ENCODE measurements at places on chromosomes 7 and 10. TPM values are rescaled to one million over a fixed set of nuclear protein-coding genes. Genes with fewer than 3 reads are reported as not detected.
A peak's percentile ranks its signal among the peaks of the same experiment; 100 is the strongest.

BZW2 gene
- 281 TPM for total RNA-seq

CALML3 gene
- total RNA-seq = not detected

XRCC2 gene
- total RNA-seq = 3.6 TPM

NEUROD6 gene
- not detected for total RNA-seq

DNA sequence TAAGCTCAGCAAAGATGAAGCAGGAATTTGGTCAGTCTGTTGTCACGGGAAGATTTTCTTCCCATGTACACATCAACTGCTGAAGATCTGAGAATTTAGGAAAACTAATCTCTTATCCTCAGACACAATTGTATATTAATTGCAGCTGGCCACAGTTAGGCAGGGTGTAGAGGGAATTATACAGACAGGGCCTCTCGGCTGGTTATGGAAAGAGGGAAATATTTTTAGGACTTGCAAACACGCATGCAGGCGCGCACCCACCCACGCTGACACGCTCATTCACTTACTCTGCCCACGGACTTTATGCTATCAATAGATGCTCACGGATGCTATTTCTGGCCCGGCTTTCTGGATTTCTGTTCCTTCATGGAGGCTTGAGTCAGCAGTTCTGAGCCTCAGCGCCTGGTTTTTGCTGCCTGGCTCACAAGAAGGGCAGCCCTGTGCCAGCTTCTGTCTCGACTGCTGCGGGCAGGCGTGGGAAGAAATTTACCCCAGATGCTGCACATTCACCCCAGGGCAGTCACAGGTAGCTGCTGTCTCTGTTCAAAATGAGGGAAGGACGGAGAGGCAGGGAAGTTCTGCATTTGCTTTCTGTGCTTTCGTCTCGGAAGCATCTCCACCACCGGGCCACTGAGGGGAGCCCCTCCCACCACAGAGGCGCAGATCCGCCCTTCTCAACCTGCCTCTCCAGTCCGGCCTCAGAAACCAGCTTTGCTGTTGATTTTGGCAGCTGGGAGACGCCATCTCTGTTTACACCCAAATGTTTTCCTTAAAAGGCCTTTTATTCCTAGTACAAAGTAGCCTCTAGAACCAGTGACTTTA, 116.3 kb upstream of the BTBD16 start:
- peak; percentile 42 for DNase-seq

- DNase-seq = no peak
Observed at GRCh38 chr10:69418052-69418752, 1.5 kb upstream of the TACR2 start.

GRCh38 chr7:159192725-159193453, 48.2 kb upstream of the VIPR2 start:
- DNase-seq = no peak

GRCh38 chr7:35802649-35803048, 1.8 kb downstream of the SEPTIN7 start:
- no peak for DNase-seq

- DNase-seq = no peak
Observed at GRCh38 chr7:98698976-98699375, 81.9 kb downstream of the NPTX2 start.

DNA sequence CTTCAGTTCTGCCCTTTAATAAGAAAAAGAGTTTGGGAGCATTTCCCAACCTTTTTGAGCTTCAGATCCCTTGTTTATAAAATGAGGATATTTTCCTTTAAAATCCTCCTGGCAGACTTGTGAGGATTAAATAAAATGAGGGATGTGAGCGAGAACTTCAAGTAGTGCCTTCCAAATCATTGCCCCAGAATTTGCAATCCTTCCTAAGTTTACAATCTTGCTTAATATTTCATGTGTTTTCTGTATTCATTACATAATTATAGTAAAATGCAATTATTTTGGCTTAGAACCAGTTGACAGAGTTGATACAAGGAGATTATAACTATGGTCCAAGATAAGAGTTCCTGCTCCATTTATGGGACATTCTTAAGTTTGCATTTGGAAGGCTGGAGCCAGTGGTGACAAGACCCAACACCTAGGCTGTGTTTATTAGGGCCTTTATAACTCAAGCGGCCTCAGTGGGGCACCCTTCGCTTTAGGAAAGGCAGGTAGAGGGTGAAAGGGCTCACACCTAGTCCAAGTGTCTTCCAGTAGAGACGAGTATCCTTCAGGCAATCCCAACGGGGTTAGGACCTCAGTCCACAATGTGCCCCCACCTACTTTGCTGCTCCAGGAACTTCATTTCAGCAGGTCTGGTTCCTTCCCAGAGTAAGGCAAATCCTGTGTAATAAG, 317.5 kb downstream of the WDR11 start:
- DNase-seq = no peak

All from cardiac muscle cell (in vitro differentiated cells and primary cell).